ENCODE measurements at places on chromosomes 4 and X.

- DNase-seq, result peak; percentile 51
These were observed 7.1 kb upstream of the RGS12 start for GRCh38 chr4:3285558-3286334.

- no peak for DNase-seq
These were observed 191.6 kb downstream of the ANAPC10 start for GRCh38 chr4:144906181-144906925.

DNA sequence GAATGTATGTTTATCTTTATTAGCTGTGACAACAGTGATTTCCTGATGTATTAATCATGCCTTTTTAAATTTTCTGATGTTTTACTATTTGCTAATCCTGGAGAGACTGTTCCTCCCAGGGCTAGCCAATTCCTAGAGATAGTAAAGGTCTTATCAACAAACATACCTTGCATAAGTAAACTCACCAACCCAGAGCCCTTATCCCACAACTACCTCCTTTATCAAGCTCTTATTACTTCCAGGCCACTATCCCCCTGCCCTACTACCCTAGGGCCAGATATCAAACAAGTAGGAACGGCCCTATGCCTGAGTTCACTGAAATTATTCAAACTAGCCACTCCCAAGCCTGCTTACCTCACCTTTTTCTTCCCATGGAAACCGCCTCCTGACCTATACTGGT is 58.2 kb upstream of the NPNT start:
- DNase-seq, result no peak

GRCh38 chr4:2647403-2648158 is 108.6 kb downstream of the TNIP2 start:
- no peak for DNase-seq

- DNase-seq, result no peak
These were observed 121.7 kb upstream of the DIPK2B start for GRCh38 chrX:45322382-45322781.

All from right forelimb (tissue), 1 donor.